SK-N-SH (cell line): ENCODE measurements at places on chromosomes 3 and 15.

- DNase-seq = no peak
These were observed 598.6 kb upstream of the TBL1XR1 start for GRCh38 chr3:177795859-177796258.

DNA sequence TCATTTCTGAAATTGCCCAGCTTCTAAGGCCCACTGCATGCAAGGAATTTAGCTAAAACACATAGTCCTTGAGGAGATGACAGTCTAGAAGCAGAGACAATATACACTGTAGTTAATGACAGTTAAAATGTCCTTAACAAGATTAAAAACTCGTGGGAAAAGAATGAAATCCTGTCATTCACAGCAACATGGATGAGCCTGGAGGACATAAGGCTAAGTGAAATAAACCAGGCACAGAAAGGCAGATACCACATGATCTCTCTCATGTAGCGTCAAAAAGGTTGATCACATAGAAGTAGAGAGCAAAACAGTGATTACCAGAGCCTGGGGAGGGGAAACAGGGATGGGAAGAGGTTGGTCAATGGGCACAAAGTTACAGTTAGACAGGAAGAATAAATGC is 36.3 kb upstream of the GOLGA8J start:
- peak; percentile 39 for DNase-seq

DNA sequence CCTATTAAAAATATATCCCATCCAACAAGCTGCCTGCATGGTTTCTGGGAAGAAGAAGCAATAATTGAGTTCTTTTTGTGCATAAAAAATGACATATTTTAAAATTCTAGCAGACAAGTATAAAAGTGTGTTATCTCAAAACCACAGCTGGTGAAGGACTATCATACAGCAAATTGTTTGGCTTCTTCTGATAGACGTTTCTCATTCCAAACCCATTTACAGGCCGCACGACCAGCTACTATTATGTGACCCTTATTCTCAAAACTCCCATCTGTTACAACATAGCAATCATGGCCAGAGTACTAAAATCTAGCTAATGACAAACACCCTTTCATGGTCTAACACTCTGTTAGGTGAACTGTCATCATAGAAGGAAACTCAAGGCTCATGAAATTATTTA is 21.7 kb downstream of the ETFA start:
- no peak for DNase-seq

DNA sequence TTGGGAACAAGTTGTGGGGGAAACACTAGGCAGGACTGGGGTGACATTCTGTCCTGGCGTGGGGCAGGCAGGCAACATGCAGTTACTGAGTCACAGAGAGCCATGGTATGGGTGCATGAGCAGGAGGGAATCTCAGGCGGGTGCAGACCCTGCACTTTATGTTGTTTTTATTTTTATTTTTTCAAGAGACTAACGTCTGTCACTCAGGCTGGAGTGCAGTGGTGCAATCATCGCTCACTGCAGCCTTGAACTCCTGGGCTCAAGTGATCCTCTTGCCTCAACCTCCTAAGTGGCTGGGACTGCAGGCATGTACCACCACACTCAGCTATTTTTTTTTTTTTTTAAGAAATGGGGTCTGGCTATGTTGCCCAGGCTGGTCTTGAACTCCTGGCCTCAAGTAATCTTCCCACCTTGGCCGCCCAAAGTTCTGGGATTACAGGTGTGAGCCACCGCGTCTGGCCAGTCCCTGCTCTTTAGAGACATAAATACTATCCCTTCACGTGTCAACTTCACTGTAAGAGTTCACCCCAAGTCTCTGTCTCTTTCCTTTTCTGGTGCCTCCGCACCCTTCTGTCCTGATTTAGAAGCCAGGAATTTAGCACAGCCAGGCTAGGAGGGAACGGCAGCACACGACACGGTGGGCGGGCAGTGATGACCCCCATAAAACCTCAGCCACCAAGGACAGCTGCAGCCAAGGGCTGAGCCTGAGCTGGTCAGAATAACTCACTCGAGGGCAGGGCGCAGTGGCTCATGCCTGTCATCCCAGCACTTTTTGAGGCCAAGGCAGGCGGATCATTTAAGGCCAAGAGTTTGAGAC is 72.8 kb upstream of the IQSEC1 start:
- no peak for DNase-seq

GRCh38 chr3:134333522-134334181 is 40.6 kb downstream of the AMOTL2 start:
- DNase-seq = no peak

DNA sequence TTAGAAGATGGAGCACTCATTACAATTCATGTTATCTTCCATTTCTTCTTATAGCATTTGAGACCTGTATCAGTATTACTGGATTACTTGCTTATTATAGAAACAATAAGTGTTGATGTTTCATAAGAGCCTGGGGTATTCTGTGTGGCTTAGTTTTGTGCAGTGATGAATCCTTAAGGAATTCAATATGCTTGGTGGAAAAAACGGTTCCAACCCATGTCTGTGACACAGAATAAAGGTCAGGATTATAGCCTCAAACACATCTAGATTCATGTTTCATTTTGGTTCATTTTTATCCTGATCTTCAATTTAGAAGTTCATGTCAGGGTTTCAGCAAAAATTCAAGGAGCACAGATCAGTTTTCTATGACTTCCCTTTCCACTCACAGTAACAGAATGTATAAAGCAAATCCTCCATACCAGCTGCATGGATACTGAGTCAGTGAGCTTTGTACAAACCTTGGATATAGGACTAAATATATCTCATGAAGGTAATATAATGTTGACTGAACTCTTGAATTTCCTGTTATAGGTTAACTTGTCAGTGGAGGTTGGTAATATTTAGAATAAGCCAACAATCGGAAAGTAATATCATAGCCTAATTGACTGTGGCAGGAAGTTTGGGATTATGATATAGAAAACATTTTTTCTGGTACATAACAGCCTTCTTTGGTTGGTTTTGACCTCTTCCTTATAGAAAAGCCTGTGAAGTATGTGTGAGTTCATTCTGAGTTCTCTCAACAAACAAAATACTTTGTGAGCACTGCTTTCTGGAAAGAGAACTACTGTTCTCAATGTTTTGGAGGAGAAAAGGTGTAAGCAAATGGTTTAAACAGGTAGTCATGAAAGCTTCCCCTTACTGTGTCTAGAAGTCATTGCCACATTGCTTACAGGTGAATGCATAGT is 218.2 kb upstream of the TPM1 start:
- DNase-seq = no peak

GRCh38 chr3:185916042-185916833 is 21.6 kb downstream of the TRA2B start:
- no peak for DNase-seq

GRCh38 chr3:22893644-22894325 is 309.3 kb upstream of the UBE2E2 start:
- DNase-seq = no peak

- DNase-seq = no peak
These were observed 15.1 kb downstream of the U2SURP start for GRCh38 chr3:143016321-143016972.

GRCh38 chr3:43748179-43748578 is 57.4 kb downstream of the ABHD5 start:
- no peak for DNase-seq

DNA sequence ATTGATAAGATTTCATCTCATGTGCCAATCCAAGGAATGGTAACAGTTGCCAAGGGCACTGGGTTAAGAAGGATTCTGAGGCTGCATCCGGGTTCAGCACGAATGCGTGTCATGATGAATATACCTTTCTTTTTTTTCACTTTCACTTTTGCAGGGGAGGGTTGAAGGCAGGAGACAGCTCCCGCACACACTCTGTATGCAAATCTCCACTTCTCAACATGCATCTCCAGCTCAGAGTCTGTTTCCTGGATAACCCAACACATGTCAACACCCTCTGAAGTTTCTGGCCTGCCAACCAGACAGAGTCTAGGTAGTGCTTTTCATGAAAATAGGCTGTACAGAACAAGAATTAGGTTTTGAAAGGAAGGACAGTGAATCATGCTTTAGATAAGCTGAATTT is 21.6 kb downstream of the B4GALT4 start:
- DNase-seq = no peak

GRCh38 chr3:179304605-179305004 is 18.2 kb upstream of the ZNF639 start:
- no peak for DNase-seq

DNA sequence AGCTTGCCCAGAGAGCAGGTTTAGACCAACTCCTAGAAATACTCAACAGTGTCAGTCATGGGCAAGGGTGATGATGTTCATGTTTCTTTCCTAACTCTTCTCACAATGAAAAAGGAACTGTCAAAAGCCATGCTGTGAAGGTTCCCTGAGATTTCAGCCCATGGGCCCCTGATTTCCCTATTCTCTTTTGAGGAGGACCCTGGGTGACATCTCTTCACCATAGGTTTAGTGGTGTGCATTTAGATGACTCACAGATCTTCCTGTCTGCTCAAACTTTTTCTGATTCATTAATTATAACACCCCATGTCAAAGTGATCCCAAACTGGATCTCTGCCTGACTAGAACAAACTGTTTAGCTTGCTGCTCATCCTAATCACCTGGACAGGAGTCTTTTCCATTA is 108.0 kb downstream of the BBX start:
- DNase-seq = no peak

GRCh38 chr15:79168922-79169456 is 78.4 kb upstream of the RASGRF1 start:
- DNase-seq = no peak

- DNase-seq = no peak
These were observed 224.8 kb downstream of the RPLP1 start for GRCh38 chr15:69677403-69677802.

DNA sequence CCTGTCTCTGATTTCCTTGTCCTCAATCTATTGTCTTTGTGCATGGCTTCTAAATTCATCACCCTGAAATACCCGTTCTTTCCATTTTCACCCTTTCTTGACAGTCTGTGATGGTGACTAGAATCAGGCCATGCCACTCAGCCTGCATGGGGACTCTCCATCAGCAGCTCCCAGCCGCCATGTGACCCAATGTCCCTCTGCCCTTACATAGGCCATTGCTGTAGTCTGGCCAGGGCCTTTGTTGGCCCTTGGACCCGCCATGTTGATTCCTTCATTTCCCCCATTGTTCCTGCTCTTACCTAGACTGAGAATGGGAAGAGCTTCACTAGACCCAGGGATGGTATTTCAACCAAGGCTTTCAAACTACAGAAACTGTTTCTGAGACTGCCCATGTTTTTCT is 45.8 kb downstream of the SPSB4 start:
- no peak for DNase-seq

GRCh38 chr3:80244390-80244789 is 476.6 kb upstream of the ROBO1 start:
- DNase-seq = no peak

DNA sequence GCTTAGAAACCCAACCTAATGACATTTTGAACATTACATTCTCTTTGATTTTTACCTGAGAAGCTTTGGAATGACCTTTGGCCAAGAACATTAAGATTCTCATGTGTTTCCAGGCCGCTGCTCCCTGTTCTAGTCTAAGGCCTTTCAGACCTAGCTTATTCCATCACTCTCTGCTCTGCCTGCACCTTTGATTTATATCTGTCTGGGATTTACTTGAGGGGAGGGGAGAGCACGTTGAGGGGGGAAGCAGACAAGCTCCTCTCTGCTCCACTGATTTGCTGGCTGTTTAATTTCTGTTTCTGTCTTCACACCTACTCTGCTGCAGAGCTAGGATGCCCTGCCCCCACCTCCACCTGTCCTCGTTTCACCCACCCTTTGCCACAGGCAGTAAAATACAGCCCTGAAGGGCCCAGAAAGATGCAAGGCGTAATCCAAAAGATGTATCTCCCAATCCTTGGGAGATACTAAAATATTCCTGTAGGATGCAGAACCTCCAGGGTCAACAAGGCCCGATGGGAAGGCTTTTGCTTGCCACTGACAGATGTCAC is 429.8 kb downstream of the EPHB1 start:
- no peak for DNase-seq

GRCh38 chr3:129612534-129613366 is 6.3 kb upstream of the PLXND1 start:
- DNase-seq = peak; percentile 64

DNA sequence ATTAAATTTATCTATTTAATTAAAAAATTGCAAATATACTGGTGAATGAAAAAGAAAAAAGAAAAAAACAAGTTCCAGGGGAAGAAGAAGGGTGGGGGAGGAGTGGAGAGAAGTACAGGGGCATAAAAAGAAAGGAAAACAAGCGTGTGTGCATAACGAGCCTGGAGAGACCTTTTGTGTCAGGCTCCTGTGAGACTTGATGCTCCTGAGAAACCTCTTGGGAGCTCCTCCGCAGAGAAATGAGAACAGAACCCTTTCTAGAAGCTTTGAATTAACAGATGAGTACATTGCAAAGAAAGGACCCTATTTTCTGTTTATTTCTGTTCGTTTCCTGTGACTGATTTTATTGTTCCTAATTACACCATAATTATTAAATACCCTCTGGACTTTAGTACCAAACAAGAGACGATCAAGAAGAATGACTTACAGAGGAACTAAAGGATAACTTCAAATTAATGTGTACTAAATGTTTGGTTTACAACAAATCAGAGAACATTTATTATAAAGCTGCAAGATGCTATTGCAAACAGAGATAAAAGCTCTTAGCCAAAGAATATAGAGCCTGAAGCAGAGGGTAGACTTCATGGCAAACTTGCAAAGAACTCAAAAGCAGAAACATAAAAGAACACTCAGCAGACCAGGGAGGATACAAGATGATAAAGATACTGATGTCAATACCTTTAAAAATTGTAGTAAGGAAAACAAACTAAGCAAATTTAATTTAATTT is 74.7 kb downstream of the DPPA2 start:
- DNase-seq = no peak

DNA sequence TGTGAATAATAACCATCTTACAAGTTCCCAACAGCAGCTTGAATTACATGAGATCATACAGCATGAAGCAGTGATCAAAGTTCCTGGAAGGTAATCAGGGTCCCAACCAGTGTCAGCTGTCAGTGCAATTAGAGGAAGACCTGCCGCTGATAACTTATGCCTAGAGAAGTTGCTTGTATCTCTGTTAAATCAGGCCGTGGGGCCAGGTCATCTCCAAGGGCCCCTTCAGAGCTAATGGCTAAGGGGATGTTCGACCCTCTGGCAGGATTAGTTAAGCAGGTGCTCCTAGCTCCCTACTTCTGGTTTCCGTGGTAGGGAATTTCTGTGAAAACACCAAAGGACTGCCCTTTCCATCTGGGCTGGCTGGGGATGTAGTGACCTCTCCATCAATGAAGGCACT is 251.0 kb downstream of the FAM43A start:
- no peak for DNase-seq
